ENCODE measurements at places on chromosomes 4 and X. TPM values are rescaled to one million over a fixed set of nuclear protein-coding genes. Genes with fewer than 3 reads are reported as not detected.

The FAM47A gene
- total RNA-seq: not detected

The PCYT1B gene
- not detected for total RNA-seq

The CSAG3 gene
- total RNA-seq: not detected

The FGFR3 gene
- 0.37 TPM for total RNA-seq

GRCh38 chr4:109947918-109948317, 35.2 kb downstream of the EGF start:
- H3K36me3 ChIP-seq: no peaks in the 10 kb centered on the region
- H3K4me1 ChIP-seq: no peaks in the 10 kb centered on the region
- no peak overlapping the region for H3K4me3 ChIP-seq
- DNase-seq: no peak
- peaks cover 2% of the 10 kb centered on the region for H3K27me3 ChIP-seq

DNA sequence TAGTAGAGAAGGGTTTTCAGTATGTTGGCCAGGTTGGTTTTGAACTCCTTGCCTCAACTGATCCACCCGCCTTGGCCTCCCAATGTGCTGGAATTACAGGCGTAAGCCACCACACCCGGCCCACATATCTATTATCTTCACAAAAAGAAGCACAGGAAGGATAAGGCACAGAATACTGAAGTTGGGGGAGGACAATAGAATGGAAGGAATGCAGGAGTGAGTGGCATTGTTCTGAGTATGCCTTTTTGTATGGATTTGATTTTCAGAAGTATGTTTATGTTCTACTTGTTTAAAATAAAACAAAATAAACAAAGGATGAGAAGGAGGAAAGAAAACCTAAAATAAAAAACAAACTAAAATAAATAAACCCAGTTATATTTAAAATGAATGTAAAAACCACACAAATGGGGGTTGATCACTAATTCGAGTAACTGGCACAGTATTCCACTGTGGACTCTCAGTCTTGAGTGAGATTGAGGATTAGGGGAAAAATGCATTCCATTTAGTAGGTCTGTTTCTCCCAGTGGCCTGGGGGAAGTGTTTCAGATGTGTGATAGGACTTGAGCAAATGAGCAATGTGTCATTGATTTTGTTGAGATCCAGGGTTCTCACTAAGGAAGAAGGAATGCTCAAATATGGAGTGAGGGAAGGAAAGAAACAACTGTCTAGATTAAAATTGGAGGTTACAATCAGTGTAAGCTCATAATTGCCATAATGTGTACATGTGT, 109.0 kb upstream of the C1QTNF7 start:
- H3K4me1 ChIP-seq: no peaks in the 10 kb centered on the region
- no peak overlapping the region for H3K27ac ChIP-seq
- H3K36me3 ChIP-seq: no peaks in the 10 kb centered on the region
- H3K4me3 ChIP-seq: no peak overlapping the region
- no peak for DNase-seq
- peaks cover 6% of the 10 kb centered on the region for H3K27me3 ChIP-seq

The GRID2 gene
- total RNA-seq: not detected

GRCh38 chrX:119240356-119240755, 4.3 kb downstream of the PGRMC1 start:
- H3K27ac ChIP-seq: no peak overlapping the region
- peaks cover 40% of the 10 kb centered on the region for H3K36me3 ChIP-seq
- H3K4me1 ChIP-seq: peaks cover 37% of the 10 kb centered on the region
- no peak overlapping the region for H3K4me3 ChIP-seq

The PI4K2B gene
- total RNA-seq: 46.1 TPM

The DKK2 gene
- not detected for total RNA-seq

DNA sequence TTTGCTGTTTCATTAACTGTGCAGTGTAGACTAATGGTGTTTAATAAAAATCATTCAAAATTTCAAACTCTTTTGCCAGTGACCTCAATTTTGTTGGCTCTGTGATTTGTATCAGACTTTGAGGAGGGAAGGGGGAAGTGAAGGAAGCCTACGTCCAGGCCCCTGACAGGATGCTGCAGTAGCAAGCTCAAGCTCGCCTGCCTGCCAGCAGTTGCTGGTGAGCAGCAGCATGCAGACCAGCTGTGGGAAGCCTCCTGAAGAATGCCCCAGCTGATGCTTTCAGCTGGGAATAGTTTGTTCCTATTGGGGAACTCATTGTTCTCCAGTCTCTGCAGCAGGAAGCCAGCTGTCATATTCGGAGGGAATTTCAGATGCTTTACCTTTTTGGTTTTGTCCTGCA, 495.2 kb downstream of the AFF2 start:
- no peak overlapping the region for H3K27ac ChIP-seq
- no peak overlapping the region for H3K4me3 ChIP-seq
- H3K4me1 ChIP-seq: no peaks in the 10 kb centered on the region

GRCh38 chr4:48801016-48801715, 21.1 kb upstream of the FRYL start:
- no peak overlapping the region for H3K4me3 ChIP-seq
- no peak overlapping the region for H3K27ac ChIP-seq
- H3K4me1 ChIP-seq: no peaks in the 10 kb centered on the region
- peaks cover 2% of the 10 kb centered on the region for H3K27me3 ChIP-seq
- no peaks in the 10 kb centered on the region for H3K36me3 ChIP-seq

The CACNA1F gene
- total RNA-seq: 0.11 TPM

- no peaks in the 10 kb centered on the region for H3K36me3 ChIP-seq
- no peaks in the 10 kb centered on the region for H3K27me3 ChIP-seq
- no peak overlapping the region for H3K4me3 ChIP-seq
- DNase-seq: no peak
- H3K27ac ChIP-seq: no peak overlapping the region
- H3K4me1 ChIP-seq: no peaks in the 10 kb centered on the region
Observed at GRCh38 chr4:126207910-126208309, 893.2 kb downstream of the FAT4 start.

DNA sequence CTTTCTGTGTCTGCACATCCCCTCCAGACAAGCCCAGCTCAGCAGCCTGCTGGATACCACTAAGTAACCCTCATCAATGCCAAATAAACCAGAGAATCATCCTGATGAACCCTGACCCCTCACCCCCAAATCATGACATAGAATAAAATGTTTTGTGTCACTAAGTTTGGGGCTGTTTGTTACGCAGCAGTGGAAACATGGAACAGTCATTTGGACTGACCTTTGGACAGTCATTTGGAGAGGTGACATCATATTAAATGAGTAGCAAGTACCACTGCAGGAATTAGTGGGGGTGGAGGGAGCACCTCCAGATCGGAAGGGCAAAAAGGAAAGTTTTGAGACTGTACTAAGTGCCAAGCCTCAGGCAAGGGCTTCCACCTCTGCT, 55.6 kb upstream of the MSX1 start:
- H3K4me1 ChIP-seq: no peaks in the 10 kb centered on the region
- DNase-seq: no peak
- no peaks in the 10 kb centered on the region for H3K27me3 ChIP-seq
- H3K36me3 ChIP-seq: no peaks in the 10 kb centered on the region
- H3K27ac ChIP-seq: no peak overlapping the region

The UGT2A2 gene
- total RNA-seq: not detected

The AREG gene
- not detected for total RNA-seq

DNA sequence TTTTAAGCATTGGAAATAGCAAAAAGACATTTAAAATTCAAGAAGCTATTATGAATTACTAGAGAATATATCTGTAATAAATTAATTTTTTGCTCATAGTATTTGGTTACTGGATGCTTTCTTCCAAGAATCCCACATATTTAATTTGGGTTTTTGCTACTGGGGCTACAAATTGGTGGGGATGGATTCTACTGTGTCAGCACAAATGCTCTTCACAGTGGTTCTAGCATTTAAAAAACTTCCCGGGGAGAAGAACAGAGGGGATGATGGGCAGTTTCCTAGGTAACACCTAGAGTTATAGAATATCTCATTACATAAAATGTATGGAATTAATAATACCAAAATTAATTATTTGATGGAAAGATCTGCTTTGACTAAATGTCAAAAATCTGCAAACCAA, 68.9 kb upstream of the PRPS2 start:
- H3K27me3 ChIP-seq: peaks cover 3% of the 10 kb centered on the region
- H3K36me3 ChIP-seq: no peaks in the 10 kb centered on the region
- H3K4me1 ChIP-seq: no peaks in the 10 kb centered on the region
- no peak overlapping the region for H3K27ac ChIP-seq

- H3K27ac ChIP-seq: no peak overlapping the region
- H3K4me1 ChIP-seq: no peaks in the 10 kb centered on the region
- H3K36me3 ChIP-seq: no peaks in the 10 kb centered on the region
- no peak for DNase-seq
- no peak overlapping the region for H3K4me3 ChIP-seq
Observed at GRCh38 chr4:138500869-138501268, 258.7 kb upstream of the SLC7A11 start.

GRCh38 chr4:120718979-120719566, 203.5 kb downstream of the PRDM5 start:
- no peak overlapping the region for H3K4me3 ChIP-seq
- no peak overlapping the region for H3K27ac ChIP-seq

GRCh38 chr4:114472269-114473032, 126.2 kb upstream of the UGT8 start:
- DNase-seq: no peak
- H3K36me3 ChIP-seq: no peaks in the 10 kb centered on the region
- H3K27ac ChIP-seq: no peak overlapping the region
- no peaks in the 10 kb centered on the region for H3K27me3 ChIP-seq
- H3K4me3 ChIP-seq: no peak overlapping the region

GRCh38 chrX:13579661-13580060, 10.3 kb downstream of the EGFL6 start:
- H3K36me3 ChIP-seq: peaks cover 6% of the 10 kb centered on the region
- H3K27me3 ChIP-seq: peaks cover 12% of the 10 kb centered on the region
- H3K4me3 ChIP-seq: no peak overlapping the region
- no peak overlapping the region for H3K27ac ChIP-seq

DNA sequence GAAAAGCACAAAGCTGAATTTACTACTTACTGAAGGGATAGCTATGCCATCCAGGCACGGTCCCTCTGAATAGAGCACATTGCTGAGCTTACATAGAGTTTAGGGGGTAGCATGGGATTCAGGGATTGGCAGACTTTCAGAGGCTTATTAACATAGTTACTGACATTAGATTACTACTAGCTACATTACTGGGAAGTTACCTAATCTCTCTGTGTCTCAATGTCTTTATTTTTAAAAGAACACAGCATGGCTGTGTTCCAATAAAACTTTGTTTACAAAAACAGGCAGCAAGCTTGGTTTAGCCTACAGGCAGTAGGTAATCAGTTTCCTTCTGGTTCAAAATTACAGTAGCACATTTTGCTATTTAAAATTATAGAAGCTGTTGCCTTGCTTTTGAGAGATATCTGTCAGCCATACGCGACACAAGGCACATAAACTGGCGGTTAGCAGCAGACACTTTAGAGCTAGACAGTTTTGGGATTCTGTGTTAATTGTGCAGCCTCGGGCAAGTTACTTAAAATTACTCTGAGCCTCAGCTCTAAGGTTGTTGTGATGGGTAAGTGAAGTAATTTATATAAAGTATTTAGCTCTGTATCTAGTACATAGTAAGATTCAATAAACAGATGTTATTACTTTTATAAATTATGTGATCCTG, 6.9 kb downstream of the KLHL8 start:
- H3K27ac ChIP-seq: no peak overlapping the region
- H3K27me3 ChIP-seq: no peaks in the 10 kb centered on the region
- H3K4me3 ChIP-seq: no peak overlapping the region
- H3K4me1 ChIP-seq: peaks cover 18% of the 10 kb centered on the region

GRCh38 chr4:566508-567295, 9.4 kb downstream of the TMEM271 start:
- no peak for DNase-seq
- no peaks in the 10 kb centered on the region for H3K4me1 ChIP-seq
- H3K36me3 ChIP-seq: no peaks in the 10 kb centered on the region
- H3K4me3 ChIP-seq: no peak overlapping the region
- no peak overlapping the region for H3K27ac ChIP-seq

- no peaks in the 10 kb centered on the region for H3K27me3 ChIP-seq
- no peak overlapping the region for H3K4me3 ChIP-seq
- DNase-seq: no peak
- H3K4me1 ChIP-seq: no peaks in the 10 kb centered on the region
Observed at GRCh38 chrX:14591976-14592375, 62.6 kb downstream of the GLRA2 start.

- peaks cover 17% of the 10 kb centered on the region for H3K4me1 ChIP-seq
- no peak overlapping the region for H3K4me3 ChIP-seq
- H3K27ac ChIP-seq: no peak overlapping the region
- peaks cover 8% of the 10 kb centered on the region for H3K27me3 ChIP-seq
- DNase-seq: no peak
Observed at GRCh38 chr4:109990261-109991257, 77.9 kb downstream of the EGF start.

GRCh38 chrX:29071525-29072320, 484.5 kb downstream of the IL1RAPL1 start:
- no peak for DNase-seq
- H3K27me3 ChIP-seq: no peaks in the 10 kb centered on the region
- no peaks in the 10 kb centered on the region for H3K4me1 ChIP-seq
- no peaks in the 10 kb centered on the region for H3K36me3 ChIP-seq
- H3K27ac ChIP-seq: no peak overlapping the region

The ESX1 gene
- total RNA-seq: not detected

The HERC5 gene
- total RNA-seq: 30.2 TPM

DNA sequence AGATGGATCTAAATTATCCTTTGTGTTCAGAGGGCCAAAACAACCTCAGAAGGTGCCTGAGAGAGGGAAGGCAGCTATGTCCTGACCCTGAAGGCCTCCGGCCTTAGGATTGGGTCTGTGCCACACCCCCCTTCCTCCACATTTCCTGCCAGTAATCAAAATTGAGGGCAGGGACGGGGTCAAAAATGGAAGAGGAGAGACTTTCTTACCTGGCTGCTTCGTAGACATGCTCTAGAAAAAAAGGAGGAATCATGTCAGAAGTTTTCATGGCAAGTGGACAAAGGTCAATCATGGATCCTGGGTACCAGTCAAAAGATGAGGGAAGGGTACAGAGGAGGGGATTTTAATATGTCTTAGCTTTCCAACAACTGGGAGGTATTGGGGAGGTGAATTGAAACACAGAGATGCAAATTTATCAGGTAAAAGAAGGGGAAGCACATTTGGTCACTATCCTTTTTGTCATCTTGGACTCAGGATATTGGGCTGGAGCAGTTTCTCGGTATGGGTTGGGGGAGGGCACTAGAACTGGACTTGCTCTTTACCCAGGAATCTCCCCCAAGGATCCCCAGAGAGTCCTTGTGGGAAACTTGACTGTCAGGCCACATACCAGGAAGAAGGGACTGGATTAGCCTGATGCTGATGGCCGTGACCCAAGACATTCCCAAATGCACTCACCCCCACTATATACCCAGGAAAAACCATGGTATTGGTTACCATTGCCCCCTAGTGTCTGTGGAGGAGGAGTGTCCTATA, 17.1 kb downstream of the VSIG4 start:
- no peak overlapping the region for H3K4me3 ChIP-seq
- no peak for DNase-seq
- H3K27me3 ChIP-seq: no peaks in the 10 kb centered on the region
- peaks cover 49% of the 10 kb centered on the region for H3K36me3 ChIP-seq
- H3K4me1 ChIP-seq: peaks cover 63% of the 10 kb centered on the region

DNA sequence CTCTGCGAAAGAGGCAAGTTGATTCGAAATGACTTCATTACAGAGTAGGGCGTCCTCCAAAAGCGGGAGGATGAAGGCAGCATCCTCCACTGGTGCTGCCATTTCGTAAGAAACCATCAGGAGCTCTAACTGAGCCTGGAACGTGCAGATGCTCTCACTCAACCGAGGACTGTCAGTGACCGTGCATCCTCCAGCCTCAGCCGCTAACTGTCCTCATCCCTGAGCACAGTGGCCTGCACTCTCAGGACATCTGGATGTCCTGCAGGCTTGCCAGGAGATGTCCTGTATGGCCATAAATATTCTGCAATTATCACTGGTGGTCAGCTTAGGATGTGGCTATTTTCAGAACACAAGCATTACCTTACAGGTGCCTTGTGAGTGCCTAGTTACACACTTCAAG, 107.1 kb upstream of the ADRA2C start:
- no peaks in the 10 kb centered on the region for H3K4me1 ChIP-seq
- H3K27me3 ChIP-seq: no peaks in the 10 kb centered on the region
- no peak overlapping the region for H3K27ac ChIP-seq
- no peak for DNase-seq

The MAOA gene
- total RNA-seq: not detected

Data from activated CD8-positive, alpha-beta T cell treated with anti-CD3 and anti-CD28 coated beads, Interleukin-2, amount 10 ng/mL, durations not matched to agents 7 days and 5 days (primary cell).